ENCODE measurements at places on chromosomes 3 and 15. TPM values are rescaled to one million over a fixed set of nuclear protein-coding genes. Genes with fewer than 3 reads are reported as not detected.
A peak's percentile ranks its signal among the peaks of the same experiment; 100 is the strongest.

DNA sequence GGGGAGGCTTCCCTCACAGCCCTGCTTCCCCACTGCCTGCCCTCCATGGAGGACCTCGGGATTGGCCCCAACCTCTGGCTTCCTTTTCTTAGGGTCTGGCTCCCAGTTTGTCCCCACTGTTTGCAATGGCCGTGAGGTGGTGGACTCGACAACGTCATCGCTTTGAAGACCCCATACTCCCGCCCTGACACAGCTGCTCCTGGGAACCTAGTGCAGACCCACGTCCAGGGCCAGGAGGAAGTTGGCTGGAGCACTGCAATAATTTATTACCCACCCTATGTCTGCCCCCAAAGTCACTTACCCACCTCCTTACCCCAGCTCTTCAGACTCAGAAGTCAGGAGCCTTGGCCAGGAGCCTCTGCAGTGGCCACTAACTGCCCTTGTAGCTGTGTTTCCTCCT is 11.1 kb downstream of the GRM2 start:
- H3K27me3 ChIP-seq, result peaks cover 3% of the 10 kb centered on the region
- peak; percentile 3 for DNase-seq
- no peak overlapping the region for H3K4me3 ChIP-seq
- peaks cover 16% of the 10 kb centered on the region for H3K4me1 ChIP-seq
- no peak overlapping the region for H3K27ac ChIP-seq
- no peaks in the 10 kb centered on the region for H3K36me3 ChIP-seq

GRCh38 chr15:72230197-72231065 is 559 bp downstream of the PKM start:
- DNase-seq, result peak; percentile 81
- peak overlapping the region; percentile 99 for H3K27ac ChIP-seq
- peaks cover 53% of the 10 kb centered on the region for H3K4me1 ChIP-seq
- H3K36me3 ChIP-seq, result peaks cover 20% of the 10 kb centered on the region
- peaks cover 36% of the 10 kb centered on the region for H3K27me3 ChIP-seq

DNA sequence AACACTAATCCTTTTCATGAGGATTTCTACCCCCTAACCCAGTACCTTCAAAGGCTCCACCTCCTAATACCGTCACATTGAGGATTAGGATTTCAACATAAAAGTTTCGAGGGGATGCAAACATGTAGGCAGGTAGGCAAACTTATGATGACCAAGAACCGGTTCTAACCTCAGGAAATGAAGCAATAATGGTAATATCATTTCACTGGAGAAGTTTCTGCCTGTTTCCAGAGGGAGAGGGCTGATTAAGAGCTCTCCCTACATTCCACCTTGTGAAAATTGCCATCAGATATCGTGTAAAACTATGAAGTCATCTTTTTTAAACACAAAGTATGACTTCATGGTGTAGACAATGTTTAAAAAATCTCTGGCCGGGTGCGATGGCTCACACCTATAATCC is 31.6 kb downstream of the NKIRAS1 start:
- peaks cover 4% of the 10 kb centered on the region for H3K4me1 ChIP-seq
- H3K36me3 ChIP-seq, result peaks cover 30% of the 10 kb centered on the region
- no peaks in the 10 kb centered on the region for H3K27me3 ChIP-seq
- no peak for DNase-seq
- H3K27ac ChIP-seq, result no peak overlapping the region
- no peak overlapping the region for H3K4me3 ChIP-seq

GRCh38 chr3:24428481-24428880 is 66.2 kb downstream of the THRB start:
- DNase-seq, result no peak
- no peak overlapping the region for H3K27ac ChIP-seq
- H3K4me1 ChIP-seq, result no peaks in the 10 kb centered on the region
- H3K27me3 ChIP-seq, result no peaks in the 10 kb centered on the region

- no peak for DNase-seq
- H3K4me3 ChIP-seq, result no peak overlapping the region
- no peaks in the 10 kb centered on the region for H3K36me3 ChIP-seq
- peaks cover 35% of the 10 kb centered on the region for H3K4me1 ChIP-seq
- no peaks in the 10 kb centered on the region for H3K27me3 ChIP-seq
These were observed 137.7 kb upstream of the RASGRP1 start for GRCh38 chr15:38702178-38702912.

DNA sequence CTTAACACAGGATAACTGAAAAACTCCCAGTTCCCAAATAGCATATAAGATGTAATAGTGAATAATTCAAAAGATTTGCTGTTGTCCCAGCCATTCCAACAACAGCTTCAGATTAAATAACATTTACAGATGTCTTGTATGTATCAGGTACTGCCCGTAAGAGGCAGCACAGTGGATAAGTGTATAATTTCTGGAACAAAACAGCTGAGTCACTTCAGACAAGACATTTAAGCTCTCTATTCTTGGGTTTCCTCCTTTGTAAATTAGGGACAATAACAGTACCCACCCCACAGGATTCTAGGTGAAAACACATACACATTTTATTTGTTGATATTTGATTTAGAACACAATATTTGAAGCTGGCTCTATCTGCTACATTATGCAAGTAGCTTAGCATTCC is 2.6 kb upstream of the WWTR1 start:
- H3K4me1 ChIP-seq, result peaks cover 60% of the 10 kb centered on the region
- H3K4me3 ChIP-seq, result no peak overlapping the region
- H3K36me3 ChIP-seq, result peaks cover 4% of the 10 kb centered on the region
- H3K27ac ChIP-seq, result no peak overlapping the region
- no peaks in the 10 kb centered on the region for H3K27me3 ChIP-seq
- DNase-seq, result no peak

DNA sequence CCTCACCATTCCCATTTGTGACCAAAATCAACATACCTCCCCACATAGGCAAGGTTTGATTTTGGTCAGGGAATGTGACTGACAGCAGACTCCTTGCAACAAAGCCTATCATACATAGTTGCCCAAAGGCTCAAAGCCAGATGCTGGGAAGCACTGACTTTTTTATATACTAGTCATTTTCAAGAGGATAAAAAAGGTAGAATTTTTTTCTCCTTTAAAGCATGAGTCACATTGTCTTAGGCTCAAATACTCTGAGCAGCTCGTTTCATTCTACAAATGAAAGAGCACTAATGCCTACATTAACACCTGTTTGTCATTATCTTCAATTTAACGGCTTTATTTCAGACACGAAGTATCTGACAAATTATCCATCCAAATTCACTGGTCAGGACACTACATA is 36.2 kb downstream of the ICE2 start:
- no peak overlapping the region for H3K4me3 ChIP-seq
- H3K36me3 ChIP-seq, result peaks cover 21% of the 10 kb centered on the region
- H3K27me3 ChIP-seq, result no peaks in the 10 kb centered on the region
- DNase-seq, result no peak
- H3K27ac ChIP-seq, result no peak overlapping the region

DNA sequence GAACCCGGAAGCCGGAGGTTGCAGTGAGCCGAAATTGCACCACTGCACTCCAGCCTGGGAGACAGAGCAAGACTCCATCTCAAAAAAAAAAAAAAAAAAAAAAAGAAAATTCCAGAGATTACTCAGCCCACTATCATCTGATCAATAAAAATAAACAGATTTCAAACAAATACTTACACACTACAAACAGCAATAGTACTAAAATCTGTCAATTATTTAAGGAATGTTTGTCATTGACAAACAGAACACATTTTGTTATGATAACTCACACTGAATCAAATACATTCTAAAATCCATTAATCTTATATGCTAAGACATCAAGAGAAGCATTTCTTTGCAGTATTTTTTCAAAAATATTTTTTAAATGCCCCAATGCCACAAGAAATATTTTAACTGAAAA is 7.6 kb downstream of the MYO9A start:
- H3K4me1 ChIP-seq, result no peaks in the 10 kb centered on the region
- no peaks in the 10 kb centered on the region for H3K36me3 ChIP-seq
- H3K27me3 ChIP-seq, result no peaks in the 10 kb centered on the region
- H3K27ac ChIP-seq, result no peak overlapping the region

- peaks cover 8% of the 10 kb centered on the region for H3K36me3 ChIP-seq
- H3K4me3 ChIP-seq, result no peak overlapping the region
- DNase-seq, result no peak
- H3K27ac ChIP-seq, result no peak overlapping the region
These were observed 173.8 kb upstream of the BCL6 start for GRCh38 chr3:187919048-187919447.

DNA sequence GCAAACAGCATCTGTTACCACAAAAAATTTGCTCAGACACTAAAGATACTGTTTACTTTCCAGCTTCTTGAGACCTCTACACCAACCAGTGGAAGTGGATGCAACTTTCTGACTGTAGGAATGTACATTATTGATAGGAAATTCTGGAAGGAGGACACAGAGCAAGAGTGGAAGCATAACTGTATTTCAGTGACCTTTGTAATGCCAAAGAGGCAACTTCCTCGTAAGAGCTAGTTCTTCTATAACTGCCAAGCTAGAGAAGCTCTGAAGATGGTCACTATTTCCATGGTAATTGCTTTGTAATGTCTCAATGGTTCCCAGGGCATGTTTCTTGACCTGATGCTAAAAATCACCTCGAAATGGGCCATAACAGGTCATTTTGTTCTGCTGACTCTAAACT is 96.3 kb upstream of the SLC2A2 start:
- peaks cover 59% of the 10 kb centered on the region for H3K36me3 ChIP-seq
- H3K4me3 ChIP-seq, result no peak overlapping the region
- H3K4me1 ChIP-seq, result no peaks in the 10 kb centered on the region

- peak; percentile 77 for DNase-seq
- H3K36me3 ChIP-seq, result peaks cover 17% of the 10 kb centered on the region
- H3K27me3 ChIP-seq, result peaks cover 11% of the 10 kb centered on the region
- peaks cover 42% of the 10 kb centered on the region for H3K4me1 ChIP-seq
These were observed at the start of gene GYG1 for GRCh38 chr3:148991219-148992026. Gene GYG1 (plus strand): TSS chr3:148991540. CDS start chr3:148991641, 101 bp downstream.

GRCh38 chr15:29568840-29569532 is 253.3 kb downstream of the TJP1 start:
- H3K27me3 ChIP-seq, result peaks cover 37% of the 10 kb centered on the region
- peak overlapping the region; percentile 75 for H3K4me3 ChIP-seq
- DNase-seq, result peak; percentile 53

DNA sequence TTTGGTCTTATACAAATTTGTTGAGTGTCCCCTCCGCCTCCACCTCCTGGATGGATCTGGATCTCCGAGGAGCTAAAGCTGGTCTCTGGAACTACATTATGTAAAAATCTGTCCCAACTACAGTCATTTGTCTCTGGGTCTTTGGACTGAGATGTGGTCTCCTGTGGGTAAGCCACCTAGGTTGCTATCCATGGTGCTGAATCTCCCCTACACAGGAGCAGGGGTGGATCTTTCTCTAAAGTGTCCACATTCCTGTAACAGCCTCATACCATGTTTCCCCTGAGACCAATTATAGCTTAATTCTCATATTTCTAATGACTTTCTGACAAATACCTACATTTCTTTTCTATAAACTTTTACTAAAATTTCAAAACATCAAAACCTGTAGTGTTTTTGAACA is 625.8 kb downstream of the TAFA4 start:
- H3K27ac ChIP-seq, result no peak overlapping the region
- peak; percentile 36 for DNase-seq
- 0 out of 2 replicates have a peak, but pooled peaks cover 3% of the 10 kb centered on the region for H3K4me1 ChIP-seq
- no peaks in the 10 kb centered on the region for H3K27me3 ChIP-seq
- H3K4me3 ChIP-seq, result no peak overlapping the region

DNA sequence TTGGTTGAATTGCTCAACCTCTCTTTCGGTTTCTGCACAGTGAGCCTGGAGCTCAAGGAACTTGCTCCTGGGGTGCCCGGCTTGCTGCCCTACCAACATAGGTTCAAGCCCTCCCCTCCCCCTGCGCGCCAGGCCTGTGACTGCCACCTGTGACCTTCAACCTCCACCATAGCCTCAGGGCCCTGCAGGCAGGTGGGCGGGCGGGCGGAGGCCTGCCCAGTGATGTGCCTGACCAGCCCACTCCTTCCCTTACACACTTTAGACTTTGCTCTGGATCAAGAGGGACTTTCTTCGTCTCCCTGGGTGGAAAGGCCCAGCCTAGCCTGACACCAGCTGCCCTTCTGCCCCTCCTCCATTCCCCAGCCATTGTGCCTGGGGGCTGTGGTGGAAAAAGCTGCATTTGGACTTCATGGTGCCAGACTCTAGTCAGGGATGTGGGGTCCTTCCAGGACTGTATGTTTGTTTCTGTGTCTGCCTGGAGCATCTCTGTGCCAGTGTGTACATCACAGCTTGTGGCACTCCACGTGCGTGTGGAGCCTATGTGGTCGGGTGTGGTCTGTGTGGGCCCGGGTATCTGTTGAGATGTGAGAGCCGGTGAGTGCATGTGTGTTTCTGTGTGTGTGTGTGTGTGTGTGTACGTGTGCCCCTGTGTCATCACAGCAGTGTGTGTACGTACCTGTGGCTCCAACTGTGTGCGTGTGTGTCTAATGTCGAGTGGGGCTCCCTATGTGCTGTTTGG is 9.5 kb downstream of the PRKCD start:
- H3K27me3 ChIP-seq, result no peaks in the 10 kb centered on the region
- H3K4me1 ChIP-seq, result peaks cover 55% of the 10 kb centered on the region
- DNase-seq, result no peak
- H3K36me3 ChIP-seq, result no peaks in the 10 kb centered on the region
- no peak overlapping the region for H3K4me3 ChIP-seq

DNA sequence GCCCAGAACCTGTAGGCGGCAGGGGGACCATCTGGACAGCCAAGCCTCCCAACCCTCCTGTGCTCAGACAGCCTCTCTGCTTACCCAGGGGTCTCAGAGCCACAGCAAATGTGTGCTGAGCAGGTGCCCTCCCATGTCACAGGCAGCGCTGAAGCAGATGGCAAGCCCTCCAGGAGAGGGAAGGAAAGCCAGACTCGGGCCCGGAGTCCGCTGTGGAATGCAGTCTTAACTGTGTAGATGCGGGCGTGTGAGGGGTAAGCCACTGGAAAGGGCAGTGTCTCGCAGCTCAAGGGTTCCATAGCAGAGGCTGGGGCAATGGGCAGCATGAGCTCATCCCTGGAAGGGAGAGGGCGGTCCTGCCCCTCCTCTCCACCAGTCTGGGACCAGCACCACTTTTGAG is 45.6 kb downstream of the UMPS start:
- DNase-seq, result no peak
- H3K27ac ChIP-seq, result no peak overlapping the region
- peaks cover 53% of the 10 kb centered on the region for H3K4me1 ChIP-seq
- no peak overlapping the region for H3K4me3 ChIP-seq
- H3K27me3 ChIP-seq, result no peaks in the 10 kb centered on the region

ACTC1 gene
- total RNA-seq, result 11.4 TPM

PODXL2 gene
- total RNA-seq, result 37.8 TPM

TMIE gene
- total RNA-seq, result 0.57 TPM

EMC7 gene
- total RNA-seq, result 32.1 TPM

MKRN3 gene
- not detected for total RNA-seq

FBXO40 gene
- 0.04 TPM for total RNA-seq

TBCCD1 gene
- total RNA-seq, result 11.3 TPM

HGD gene
- 0.44 TPM for total RNA-seq
